HL-60 (cell line): ENCODE measurements at places on chromosomes 1 and 21.
A peak's percentile ranks its signal among the peaks of the same experiment; 100 is the strongest.

DNA sequence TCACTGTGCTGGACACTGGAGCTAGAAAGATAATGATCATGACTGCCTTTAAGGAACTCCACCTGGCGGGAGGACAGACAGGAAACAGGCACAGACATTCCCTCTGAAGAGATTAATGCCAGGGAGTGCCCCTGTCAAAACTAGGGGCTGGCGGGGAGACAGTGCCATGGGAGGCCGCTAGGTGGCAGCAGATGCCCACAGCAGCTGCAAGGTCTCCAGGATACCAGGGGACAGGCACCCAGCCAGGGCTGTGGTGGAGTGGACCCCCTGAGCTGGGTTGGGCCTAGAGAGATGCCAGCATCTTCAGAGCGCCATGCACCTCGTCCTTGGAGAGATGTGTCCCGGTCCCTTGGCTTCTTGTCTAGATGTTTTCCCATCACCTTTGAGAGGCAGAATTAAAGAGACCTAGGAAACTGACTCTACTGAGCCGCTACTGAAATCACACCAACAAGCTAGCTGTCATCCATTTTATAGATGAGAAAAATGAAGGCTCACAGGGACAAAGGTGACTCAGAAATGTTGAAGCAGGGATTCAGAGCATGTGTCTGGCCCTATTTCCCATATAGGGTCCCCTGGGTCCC, 3.6 kb downstream of the REN start:
- peak; percentile 41 for DNase-seq

DNA sequence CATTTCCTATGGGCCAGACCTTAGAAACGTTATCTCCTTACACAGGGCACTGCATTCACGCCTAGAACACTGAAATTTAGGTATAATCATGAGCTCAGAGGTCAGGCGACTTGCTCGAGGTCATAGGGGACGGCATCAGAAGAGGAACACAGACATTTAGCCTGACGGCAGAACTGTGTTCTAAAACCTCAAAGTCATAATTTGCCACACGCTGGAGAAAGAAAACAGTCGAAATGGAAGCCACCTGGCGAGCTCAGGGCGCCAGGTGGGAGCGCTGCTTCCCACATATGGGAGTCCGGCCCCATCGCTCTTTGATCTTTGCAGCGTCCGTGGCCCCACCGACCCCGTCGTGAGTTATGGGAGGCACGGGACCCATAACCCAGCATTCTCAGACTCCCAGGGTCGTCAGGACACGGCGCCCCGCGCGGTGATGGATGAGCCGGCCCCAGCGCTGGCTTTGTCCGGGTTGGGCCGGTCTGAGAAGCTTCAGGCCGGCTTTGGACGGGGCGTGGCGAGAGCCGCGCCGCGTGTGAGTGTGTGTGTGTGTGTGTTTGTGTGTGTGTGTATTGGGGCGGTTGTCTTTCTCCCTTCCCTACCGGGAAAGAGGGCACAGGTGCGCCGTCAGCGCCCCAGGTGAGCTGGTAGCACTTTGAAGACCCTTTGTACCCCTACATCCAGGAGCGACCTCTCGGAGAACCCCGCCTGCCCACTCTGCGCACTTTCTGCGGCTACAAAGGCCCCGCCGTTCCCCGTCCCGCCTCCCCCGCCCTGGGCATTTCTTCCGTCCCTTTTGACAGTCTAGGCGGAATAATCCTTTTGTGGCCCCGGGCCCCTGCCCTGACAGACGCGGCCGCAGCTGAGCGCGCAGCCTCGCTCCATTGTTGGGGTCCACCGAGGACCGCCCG, 861 bp upstream of the DRAXIN start:
- DNase-seq: no peak

- DNase-seq: no peak
Observed at GRCh38 chr1:226466296-226466695, 58.4 kb upstream of the PARP1 start.

DNA sequence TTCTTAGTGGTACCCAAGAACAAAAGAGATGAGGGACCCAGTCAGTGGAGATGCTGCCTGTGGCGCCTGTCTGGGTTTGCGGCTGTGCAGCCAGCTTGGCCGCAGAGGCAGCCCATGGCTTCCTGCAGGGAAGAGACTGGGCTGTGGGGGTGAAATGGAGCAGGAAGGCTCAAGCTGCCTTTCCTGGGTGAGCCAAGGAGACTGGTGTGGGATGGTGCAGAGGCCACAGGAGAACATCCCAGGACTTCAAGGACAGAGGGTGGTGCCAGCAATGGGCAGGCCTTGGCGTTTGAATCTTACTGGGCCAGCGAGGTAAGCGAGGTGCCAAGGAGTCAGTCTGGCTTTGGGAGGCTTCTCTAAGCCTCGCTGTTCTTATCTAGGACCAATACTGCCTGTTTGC, 26.4 kb downstream of the KCNA10 start:
- DNase-seq: no peak

GRCh38 chr1:42788021-42788420, 3.2 kb downstream of the TMEM269 start:
- DNase-seq: no peak

GRCh38 chr21:37370152-37371040, 3.8 kb downstream of the DYRK1A start:
- no peak for DNase-seq

DNA sequence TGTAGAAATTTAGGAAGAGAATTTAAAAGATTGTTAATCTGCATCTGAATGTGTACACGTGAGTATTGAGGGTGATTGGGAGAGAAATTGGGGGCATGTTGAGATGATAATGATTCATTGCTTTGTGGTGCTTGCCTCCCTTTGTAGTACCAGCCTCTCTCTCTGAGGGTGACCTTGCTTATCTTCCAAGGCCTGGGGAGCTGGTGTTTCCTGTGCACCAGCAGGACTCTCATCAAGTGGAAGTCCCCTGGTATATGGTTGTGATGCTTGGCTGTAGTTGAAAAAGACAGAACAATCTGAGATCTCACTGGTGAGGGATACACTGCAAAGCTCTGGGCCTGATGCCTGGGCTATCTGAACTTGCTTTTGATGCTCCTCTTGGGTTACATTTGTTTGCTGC, 4.0 kb downstream of the TCHHL1 start:
- DNase-seq: no peak

DNA sequence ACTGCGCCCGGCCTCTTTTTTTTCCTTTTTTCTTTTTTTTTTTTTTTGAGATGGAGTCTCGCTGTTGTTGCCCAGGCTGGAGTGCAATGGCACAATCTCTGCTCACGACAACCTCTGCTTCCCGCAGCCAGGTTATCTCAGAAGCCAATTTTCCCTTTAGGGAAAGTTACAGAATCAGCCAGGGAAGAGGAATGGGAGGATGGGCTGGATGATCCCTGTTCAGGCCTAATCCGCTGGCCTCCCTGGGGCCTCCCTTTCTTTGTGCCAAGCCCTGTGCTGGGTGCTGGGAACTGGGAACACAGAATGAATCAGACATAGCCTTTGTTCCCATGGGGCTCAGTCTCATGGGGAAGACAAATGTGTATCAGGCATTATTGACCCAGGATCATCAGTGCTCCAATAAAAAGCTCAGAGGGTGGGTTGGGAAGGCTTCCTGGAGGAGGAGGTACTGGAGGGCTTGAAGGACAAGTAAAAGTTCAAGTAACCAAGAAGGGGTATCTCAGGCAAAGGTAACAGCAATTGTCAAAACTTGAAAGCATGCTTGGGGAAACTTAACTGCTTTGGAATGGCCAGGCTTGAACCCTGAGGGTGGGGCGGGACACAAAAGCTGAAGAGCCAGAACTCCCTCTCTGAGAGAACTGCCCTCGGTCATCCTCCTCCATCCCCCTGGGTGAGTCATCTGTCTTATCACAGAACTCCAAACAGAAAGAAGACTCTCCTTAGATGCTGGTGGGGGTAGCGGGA, 14.3 kb downstream of the ECHDC2 start:
- no peak for DNase-seq

- DNase-seq: no peak
Observed at GRCh38 chr21:33908760-33909159, 6.8 kb downstream of the ATP5PO start.

DNA sequence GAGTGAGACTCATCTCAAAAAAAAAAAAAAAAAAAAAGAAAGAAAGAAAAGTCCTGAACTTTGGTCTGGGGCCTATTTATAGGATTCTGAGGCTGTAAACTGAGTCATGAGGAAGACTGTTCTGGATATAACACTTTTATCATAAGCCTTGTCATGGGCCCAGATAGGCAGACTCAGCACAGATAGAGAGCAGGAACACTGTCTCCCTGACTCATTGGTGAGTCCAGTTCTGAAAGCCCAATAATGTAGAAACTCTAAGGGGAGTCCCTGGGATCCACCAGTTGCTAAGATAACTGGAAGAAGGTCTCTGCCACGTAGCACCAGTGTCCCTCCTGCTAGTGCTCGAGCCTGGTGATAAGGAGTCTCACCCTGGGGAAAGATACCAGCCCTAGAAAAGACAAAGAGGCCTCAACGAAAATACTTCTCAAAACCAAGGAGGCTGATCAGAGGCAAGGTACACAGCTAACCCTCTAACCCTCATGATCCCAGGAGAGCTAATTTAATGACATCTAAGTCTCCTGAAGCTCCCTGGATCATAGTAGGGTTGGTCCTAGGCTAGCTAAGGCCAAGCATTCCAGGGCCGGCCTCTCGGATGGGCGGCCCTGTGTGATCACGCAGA, 43.5 kb downstream of the LPAR3 start:
- DNase-seq: no peak

DNA sequence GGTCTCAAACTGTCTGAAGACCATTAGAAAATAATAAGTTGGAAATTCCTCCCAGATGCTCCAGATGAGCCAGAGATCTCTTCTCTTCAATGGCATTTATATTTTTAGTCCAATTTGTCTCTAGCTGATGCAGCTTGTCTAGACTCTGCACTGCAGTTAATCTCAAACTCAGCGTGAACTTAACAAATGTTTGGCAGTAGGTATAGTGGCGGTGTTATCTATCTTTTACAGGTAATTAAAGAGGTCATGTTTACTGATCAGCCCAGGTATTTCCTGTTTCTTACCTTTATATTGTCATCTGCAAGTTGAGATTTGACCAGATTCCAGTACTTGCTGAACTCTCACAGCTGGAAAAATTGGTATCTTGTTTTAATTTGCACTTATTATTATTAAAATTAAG, 1024.5 kb upstream of the ADGRL2 start:
- DNase-seq: no peak

GRCh38 chr1:84398175-84399155, at the start of gene DNASE2B:
Gene DNASE2B, plus strand, starts transcription at chr1:84398484. Its CDS starts 81 bp downstream, at chr1:84398565.
- no peak for DNase-seq

GRCh38 chr1:177007437-177008161, 156.9 kb downstream of the ASTN1 start:
- DNase-seq: no peak
